NCI-H510A (cell line): ENCODE measurements at places on chromosomes 1 and 21.

DNA sequence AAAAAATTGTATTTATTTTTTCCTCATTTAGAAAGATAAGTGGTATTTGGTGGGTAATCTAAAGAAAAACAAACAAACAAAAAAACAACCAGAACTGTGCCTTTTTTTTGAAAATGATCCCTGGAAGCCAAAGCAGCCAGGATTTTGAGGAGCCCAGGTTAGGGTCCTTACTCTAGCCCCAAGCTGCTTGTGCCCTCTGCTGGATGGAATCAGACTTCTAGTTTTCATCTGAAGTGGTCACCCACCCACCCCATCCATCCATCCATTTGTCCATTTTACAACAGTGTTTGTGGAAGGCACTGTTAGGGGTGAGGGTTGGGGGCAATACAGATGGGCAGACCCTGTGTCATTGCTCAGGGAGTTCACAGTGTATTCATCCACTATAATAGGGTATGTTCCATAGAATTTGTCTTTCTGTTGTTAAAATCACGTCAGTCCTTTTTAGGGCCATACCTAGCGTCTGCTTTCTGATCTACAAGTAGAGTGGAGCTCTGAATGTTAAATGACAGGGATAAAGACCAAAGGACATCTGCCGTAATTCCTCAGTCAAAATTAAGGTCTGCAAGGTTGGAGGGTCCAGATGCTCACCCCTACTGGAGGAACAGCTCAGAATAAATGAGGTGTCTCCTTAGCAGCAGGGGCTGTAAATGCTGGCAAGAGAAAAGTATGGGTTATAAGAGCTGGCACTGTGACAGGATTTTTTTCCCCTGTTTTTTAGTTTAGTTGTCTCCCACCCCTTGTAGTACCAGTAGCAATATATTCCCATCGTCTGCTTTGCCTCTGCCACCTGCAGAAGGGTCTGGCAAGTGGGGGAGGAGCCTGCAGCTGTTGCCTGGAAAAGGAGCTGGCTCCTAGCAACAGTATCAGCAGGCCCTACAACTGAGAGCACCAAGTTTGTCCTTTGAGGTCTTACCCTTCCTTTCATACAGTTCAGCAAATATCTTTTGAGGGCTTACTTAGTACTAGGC, 3.2 kb downstream of the LRRC42 start:
- no peak for DNase-seq

DNA sequence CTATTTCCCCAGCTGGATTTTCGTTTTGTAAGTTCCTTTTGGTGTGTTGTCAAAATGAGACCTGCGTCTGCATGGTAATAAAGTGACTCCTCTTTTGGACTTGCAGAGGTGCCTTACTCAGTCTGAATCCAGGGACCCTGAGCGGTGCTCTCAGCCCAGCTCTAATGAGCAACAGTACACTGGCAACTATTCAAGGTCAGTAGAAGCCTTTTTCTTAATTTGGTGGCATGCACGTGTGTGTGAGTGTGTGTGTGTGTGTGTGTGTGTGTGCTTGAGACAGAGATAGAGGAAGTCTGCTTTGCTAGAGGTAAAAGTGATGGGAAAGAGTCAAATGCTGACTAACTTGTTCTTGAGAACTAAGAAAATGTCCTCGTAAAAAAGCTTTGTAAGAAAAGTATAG, 105.4 kb downstream of the CD247 start:
- no peak for DNase-seq

- DNase-seq = no peak
Observed at GRCh38 chr1:221981461-221981860, 239.6 kb upstream of the DUSP10 start.

DNA sequence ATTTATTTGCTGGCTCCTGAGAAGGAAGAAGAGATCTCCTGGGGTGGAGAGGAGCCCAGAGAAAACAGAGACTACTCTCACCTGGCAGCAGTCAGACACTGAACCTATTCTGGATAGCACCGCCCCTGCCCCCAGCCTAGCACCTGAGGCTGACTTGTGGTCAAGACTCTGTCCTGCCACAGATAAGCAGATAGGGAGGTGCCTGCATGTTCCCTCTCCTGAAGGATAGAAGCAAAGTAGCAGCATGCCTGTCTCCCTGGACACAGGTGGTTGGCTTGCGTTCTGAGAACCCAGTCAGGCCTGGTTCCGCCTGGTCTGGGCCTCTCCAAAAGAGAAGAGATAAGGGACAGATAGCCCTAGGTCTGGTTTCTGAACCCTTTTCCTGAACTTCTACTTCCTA, 1.3 kb upstream of the EFNA3 start:
- no peak for DNase-seq

DNA sequence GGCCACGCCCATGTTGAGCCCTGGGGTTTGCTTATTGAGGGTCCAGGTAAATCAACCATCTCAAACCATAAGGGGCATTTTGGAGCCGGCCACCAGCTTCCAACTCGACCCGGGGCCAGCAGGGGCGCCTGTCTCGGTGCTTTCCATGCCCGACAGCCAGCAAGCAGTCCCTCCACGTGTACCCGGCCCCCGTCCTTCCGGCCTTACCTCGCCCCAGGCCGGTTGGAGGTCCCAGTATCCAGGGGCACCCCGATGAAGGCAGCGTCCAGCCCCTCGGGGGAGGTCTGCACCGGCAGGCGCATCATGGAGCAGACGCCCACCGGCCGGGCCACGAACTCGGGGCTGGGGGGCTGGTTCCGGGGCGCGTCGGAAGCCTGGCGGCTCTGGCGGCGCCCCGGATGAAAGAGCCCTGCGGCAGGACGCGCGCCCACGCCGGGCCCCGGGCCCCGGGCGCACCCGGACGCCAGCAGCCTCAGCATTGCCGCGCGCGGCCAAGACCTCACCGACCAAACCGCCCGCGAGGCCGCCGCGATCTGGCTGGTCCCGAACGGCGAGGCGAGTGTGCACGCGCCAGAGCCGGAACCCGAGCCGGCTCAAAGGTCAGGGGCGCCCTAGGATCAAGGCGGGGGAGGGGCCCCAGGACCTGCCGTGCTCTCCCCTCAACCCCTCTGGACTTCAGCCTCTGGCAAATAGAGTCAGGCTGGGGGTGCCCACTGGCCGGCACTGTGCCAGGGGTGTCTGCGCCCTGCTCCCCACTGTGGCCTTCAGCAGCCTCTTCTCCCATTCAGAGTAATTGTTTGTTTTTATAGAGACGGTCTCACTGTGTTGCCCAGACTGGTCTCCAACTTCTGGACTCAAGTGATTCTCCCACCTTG, at the start of gene AGMAT:
Gene AGMAT, minus strand, starts transcription at position 563 of the 875 bp plus-strand sequence. Its CDS starts 84 bp downstream, at position 479.
- peak; percentile 63 for DNase-seq

GRCh38 chr1:4305526-4306301, 348.7 kb upstream of the AJAP1 start:
- DNase-seq = no peak

DNA sequence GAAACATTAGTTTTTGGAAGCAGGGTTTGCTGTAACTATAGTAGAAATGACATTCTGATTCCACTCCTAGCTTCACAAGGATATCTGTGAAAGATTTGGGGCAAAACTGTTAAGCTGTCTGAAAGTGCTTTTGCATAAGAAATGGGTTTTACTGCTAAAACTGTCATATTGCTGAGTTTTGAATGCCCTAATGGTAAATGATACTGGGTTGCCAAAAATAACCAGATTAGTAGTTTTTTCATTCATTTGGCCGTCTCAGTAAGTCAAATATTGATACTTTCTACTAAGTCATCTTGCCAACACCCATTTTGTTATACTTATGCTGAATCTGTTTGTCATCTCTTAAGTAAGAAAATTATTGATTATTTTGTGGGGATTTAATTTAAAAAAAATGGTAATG, 399 bp upstream of the PTPRC start:
- DNase-seq = no peak

DNA sequence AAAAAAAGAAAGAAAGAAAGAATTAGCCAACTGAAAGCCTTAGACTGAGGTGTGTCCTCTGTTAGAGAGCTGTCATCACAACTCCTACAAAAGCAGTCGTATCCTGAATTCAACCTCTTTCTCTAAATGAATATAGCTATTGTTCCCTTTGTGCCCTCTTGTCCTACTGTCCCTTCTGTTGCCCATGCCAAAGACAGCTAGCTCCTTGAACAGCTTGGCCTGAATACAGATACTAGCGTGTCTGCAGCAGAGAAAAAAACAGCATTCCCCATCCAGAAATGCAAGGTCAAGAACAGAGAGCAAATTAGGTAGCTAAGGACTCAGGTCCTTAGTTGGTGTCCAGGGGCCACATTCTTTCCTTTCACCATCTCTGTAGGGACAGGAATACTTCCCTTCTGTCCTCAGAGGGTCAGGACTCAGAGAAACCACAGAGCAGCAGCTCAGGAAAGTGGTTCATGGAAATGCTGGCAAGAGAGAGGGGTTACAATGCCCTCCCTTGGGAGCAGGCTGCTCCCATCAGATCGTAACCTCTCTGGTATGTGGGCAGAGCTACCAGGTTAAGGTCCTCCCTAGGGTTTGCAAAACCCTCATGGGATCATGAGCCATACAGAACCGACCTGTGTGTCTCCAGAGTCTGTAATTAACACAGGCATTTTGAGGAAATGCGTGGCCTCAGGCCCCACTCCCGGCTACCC, 1.8 kb upstream of the ZBTB48 start:
- no peak for DNase-seq
